Immature natural killer cell (primary cell): ENCODE measurements at places on chromosomes 7 and 10.
A peak's percentile ranks its signal among the peaks of the same experiment; 100 is the strongest.

DNA sequence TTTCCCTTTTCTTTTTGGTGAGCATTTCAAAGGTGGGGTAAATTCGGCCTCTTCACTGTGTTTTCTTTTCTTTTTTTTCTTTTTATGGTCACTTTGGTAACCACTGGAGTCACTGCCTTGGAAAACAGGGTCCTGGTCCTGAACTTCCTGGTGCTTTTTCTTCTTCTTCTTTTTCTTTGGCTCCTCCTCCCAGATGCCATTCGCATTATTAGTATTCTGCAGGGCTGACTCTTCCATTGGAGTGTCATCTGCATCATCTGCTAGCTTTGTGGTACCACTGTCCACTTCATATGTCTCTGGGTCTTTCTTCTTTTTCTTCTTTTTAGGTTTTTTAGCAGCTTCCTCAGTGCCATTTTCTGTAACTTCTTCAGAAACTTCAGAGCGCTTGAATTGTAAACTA is 10.5 kb downstream of the POLR1F start:
- DNase-seq: no peak
- H3K27ac ChIP-seq: no peak overlapping the region
- peaks cover 28% of the 10 kb centered on the region for H3K36me3 ChIP-seq
- H3K4me3 ChIP-seq: no peak overlapping the region

GRCh38 chr7:157938211-157938610 is 601.4 kb downstream of the DNAJB6 start:
- H3K4me1 ChIP-seq: no peaks in the 10 kb centered on the region
- DNase-seq: no peak
- H3K36me3 ChIP-seq: no peaks in the 10 kb centered on the region
- no peak overlapping the region for H3K27ac ChIP-seq

- no peaks in the 10 kb centered on the region for H3K4me1 ChIP-seq
- H3K27me3 ChIP-seq: peaks cover 3% of the 10 kb centered on the region
- H3K27ac ChIP-seq: no peak overlapping the region
- no peak for DNase-seq
- H3K36me3 ChIP-seq: no peaks in the 10 kb centered on the region
Measured at GRCh38 chr10:33596422-33596821, 262.0 kb upstream of the NRP1 start.

DNA sequence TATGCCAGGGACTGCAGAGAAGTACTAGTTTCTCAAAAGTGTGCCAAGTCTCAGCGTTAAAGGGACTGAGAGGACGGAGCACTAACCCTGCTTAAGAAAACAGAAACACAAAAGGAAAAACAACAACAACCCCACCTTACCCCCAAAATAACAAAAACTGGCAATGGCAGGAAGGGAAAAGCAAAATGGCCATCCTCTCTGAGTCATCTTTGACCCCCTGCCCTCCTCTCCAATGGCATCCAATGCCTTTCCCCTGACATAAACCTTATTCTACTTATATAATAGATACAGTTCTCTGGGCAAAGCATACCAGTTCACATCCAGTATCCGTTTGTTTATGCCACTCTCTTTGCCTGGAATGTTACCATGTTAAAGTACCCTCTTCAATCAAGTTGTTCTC is 1.6 kb downstream of the POLR1F start:
- peak overlapping the region; percentile 98 for H3K4me3 ChIP-seq
- peaks cover 6% of the 10 kb centered on the region for H3K36me3 ChIP-seq
- H3K4me1 ChIP-seq: peaks cover 47% of the 10 kb centered on the region
- peak overlapping the region; percentile 98 for H3K27ac ChIP-seq
- H3K27me3 ChIP-seq: peaks cover 11% of the 10 kb centered on the region
- DNase-seq: no peak

DNA sequence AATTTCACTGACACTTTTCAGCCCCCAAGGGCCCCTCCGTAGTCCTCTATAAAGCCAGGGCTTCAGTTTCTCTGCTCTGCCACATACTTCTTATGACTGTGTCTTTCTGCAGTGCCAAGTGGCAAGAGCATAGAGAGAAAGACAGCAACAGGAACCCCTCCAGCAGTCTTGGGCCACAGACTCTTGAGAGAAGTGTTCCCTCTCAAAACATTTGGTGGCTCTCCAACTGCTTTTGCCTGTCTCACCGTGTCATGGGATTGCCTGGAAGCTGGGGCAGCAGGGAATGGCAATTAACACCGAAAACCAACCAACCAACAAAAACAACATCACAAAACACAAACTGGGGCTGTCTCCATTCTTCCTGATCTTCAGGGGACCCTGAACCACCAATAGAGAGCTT is 73.8 kb upstream of the ELN start:
- no peak overlapping the region for H3K4me3 ChIP-seq
- H3K4me1 ChIP-seq: no peaks in the 10 kb centered on the region
- peaks cover 15% of the 10 kb centered on the region for H3K27me3 ChIP-seq
- no peak overlapping the region for H3K27ac ChIP-seq
- DNase-seq: no peak

GRCh38 chr7:111043561-111043960 is 47.4 kb upstream of the LRRN3 start:
- H3K36me3 ChIP-seq: no peaks in the 10 kb centered on the region
- no peaks in the 10 kb centered on the region for H3K27me3 ChIP-seq
- no peak overlapping the region for H3K4me3 ChIP-seq
- no peak overlapping the region for H3K27ac ChIP-seq
- H3K4me1 ChIP-seq: no peaks in the 10 kb centered on the region

- H3K4me3 ChIP-seq: no peak overlapping the region
- H3K36me3 ChIP-seq: peaks cover 3% of the 10 kb centered on the region
Measured at GRCh38 chr10:88979603-88980002, 11.0 kb upstream of the FAS start.

- H3K4me1 ChIP-seq: peaks cover 48% of the 10 kb centered on the region
- DNase-seq: peak; percentile 81
- H3K27ac ChIP-seq: peak overlapping the region; percentile 50
- no peaks in the 10 kb centered on the region for H3K36me3 ChIP-seq
Measured at GRCh38 chr10:31930023-31930751, 1.6 kb upstream of the ARHGAP12 start.

- peaks cover 3% of the 10 kb centered on the region for H3K36me3 ChIP-seq
- no peak overlapping the region for H3K4me3 ChIP-seq
- H3K27me3 ChIP-seq: peaks cover under 1% of the 10 kb centered on the region
- H3K4me1 ChIP-seq: peaks cover 3% of the 10 kb centered on the region
- H3K27ac ChIP-seq: no peak overlapping the region
Measured at GRCh38 chr10:31581741-31582323, 262.8 kb downstream of the ZEB1 start.
